Activated naive CD8-positive, alpha-beta T cell treated with anti-CD3 and anti-CD28 coated beads, Interleukin-2, amount 10 ng/mL, durations not matched to agents 7 days and 5 days (primary cell): ENCODE measurements at places on chromosomes 4 and X. TPM values are rescaled to one million over a fixed set of nuclear protein-coding genes. Genes with fewer than 3 reads are reported as not detected.

L1CAM gene
- 7.2 TPM for total RNA-seq

SMIM10L2A gene
- 2.0 TPM for total RNA-seq

GRCh38 chr4:98343626-98344025 lies 82.4 kb downstream of the RAP1GDS1 start:
- no peak for DNase-seq

DNA sequence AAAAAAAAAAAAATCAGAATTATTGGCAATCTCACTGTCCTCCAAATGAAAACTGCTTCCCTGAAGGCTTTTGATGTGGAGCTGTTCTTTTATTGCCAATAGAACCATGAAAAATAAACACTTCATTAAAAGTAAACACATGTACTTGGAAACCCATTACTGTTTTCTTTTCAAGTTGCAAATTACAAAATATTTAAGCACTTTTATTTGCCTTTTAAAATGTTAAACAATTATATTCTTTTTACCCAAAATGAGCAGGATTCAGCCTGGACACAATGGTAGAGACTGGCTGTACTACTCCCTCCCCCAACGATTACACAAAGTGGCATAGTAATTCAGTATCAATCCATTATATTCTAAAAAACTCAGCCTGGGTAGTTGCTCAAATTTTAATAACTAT lies 60.9 kb downstream of the SH2D1A start:
- no peak for DNase-seq

- no peak for DNase-seq
These were observed 238.1 kb downstream of the DHRSX start for GRCh38 chrX:2262668-2263055.
